Dorsolateral prefrontal cortex (tissue), 122 donors: ENCODE measurements at places on chromosomes 4 and X.

- DNase-seq: no peak
Measured at GRCh38 chr4:174654634-174655033, 132.3 kb upstream of the HPGD start.

DNA sequence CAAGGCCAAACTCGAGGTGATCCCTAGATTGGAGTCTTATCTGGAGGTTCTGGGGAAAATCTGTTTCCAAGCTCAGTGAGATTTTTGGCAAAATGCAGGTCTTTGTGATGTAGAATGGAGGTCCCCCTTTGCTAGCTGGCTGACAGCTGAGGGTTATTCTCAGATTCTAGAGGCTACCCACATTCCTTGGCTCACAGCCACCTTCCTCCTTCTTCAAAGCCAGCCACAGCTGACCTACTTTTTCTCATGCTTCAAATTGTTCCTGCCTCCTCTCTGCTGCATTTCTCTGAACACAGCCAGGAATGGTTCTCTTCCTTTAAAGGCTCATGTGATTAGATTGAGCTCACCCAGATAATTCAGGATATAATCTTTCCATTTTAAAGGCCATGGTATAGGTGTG lies 86.9 kb downstream of the VCX3A start:
- peak; percentile 24 for DNase-seq

DNA sequence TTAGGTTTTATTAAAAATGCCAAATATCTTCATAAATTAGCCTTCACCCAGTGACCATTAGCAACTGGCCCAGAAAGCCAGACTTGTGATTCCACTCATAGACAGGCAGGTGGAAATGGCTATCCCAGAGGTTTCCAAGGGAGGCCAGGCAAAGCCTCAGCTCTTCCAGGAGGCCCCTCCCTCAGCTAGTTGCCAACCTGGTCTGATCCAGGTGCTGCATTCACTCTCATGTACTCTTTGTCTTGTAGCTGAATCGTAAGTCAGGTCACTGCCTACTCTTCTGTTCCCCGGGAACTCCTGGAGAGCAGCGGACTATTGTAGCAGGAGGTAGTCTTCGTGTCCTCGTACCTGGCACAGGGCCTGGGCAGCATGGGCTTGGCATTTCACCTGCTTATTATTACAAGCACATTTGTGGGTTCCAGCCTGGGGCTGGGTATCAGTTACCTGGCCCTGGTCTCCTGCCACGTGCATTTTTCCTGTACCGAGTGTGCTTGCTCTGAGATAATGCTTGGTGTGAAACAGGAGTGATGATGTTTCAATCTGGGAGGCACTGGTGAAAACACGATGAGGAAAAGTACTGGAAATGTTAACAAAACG lies 101.6 kb downstream of the FAM193A start:
- DNase-seq: no peak

- DNase-seq: no peak
Measured at GRCh38 chrX:123013141-123013540, 170.9 kb upstream of the GRIA3 start.

- DNase-seq: peak; percentile 31
Measured at GRCh38 chrX:123833387-123833786, 26.5 kb upstream of the XIAP start.

DNA sequence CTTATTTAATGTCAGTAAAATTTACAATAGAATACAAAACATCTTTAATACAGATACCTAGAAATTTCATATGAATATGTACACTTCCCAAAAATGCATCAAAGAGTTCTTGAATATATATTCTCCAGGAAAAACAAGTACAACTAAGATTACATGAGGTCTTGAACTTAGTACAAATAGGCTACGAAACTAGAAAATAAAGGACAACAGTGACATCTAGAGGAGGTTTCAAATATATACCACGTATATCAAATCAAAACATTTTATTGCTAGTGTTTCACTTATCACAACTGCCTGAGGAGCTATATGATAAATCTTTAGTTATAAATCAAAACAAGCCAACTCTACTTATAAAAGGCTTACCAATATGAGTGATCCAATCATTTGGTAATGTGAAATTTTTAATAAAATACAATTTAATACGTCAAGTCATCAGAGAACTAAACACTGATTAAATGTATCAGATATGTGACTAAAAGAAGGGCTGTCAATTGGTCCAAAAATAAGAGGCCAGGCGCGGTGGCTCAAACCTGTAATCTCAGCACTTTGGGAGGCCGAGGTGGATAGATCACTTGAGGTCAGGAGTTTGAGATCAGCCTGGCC lies 36.6 kb downstream of the ANAPC10 start:
- no peak for DNase-seq

DNA sequence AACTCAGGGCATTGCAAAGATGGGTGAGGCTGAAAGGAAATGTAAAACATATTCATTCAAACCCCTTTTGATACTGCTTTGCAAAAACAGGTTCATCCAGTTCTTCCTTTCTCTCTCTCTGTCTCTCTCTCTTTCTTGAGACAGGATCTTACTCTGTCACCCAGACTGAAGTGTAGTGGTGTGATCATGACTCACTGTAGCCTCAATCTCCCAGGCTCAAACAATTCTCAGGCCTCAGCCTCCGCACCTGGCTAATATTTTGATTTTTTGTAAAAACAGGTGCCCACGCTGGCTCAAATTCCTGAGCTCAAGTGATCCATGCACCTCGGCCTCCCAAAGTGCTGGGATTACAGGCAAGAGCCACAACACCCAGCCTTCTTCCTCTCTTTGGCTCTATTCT lies 15.6 kb upstream of the DCHS2 start:
- no peak for DNase-seq

DNA sequence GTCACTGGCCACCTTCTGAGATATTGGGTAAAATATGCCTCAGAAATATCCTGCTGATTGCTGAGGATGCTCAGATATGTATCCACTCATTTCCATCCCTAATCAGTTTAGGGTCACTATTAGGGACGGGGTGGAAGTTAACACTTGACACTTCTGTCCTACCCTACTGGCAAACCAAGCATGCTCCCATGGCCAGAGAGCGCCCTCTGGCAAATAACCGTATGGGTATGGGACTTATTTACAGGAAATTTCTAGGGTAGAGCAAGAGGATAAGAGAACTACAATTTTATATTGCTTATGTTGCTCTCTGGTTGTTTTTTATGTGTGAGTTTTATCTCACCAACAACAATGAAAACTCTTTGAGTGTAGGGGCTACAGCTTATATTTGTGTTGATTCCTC lies 86.8 kb upstream of the TSPAN7 start:
- no peak for DNase-seq

GRCh38 chrX:134758652-134759051 lies 100.4 kb upstream of the PLAC1 start:
- no peak for DNase-seq

DNA sequence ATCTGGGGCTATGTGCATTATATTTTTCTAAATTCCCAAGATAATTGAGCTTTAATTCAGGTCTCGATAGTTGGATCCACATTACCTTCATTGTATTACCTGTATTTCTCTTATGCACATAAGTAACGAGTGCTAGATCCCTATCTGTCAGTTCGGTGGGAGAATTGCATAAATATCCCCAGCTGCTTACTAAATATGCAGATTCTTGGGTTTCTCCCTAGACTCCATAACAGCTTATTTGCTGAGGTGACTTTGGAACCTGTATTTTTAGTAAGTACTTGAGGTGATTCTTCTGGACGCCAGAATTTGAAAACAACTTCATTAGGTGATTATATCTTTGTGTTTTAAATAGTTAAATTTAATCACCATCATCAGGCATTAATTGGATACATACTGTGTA lies 15.0 kb downstream of the UGT8 start:
- no peak for DNase-seq

DNA sequence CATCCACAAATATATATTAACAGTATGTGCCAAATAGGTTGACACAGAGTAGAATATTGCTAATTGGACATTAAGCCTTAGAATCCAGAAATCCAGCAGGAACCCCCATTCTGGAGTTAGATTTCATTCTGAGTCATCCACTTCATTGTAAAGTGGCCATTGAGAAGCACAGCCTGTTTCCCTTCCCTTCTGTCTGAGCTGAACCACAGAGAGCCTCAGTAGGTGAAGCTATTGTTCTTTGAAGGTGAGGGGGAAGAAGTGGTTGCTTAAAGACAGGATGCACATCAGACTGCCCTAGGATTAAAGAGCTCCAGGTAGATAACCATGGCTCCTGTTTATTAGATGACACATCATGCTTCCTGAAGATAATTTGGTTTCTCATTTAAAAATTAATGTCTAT lies 30.6 kb upstream of the MCF2 start:
- no peak for DNase-seq

DNA sequence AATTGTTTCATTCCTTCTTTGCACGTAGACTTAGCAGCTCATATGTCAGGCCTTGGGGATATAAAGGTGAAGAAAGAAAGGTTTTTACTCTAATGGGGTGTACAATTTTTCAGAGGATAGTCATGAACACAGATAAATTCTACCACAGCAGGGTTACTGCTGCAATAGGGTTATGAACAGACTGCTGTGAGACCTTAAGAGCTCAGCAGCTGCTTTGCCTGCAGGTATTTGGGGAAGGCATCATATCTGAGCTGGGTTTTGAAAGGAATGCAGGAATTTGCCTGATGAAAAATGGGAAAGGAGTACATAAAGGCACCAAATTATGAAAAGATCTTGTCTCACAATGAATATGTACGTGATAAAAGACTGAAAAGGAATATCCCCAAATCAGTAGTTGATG lies 128.9 kb downstream of the CEP135 start:
- no peak for DNase-seq

- DNase-seq: no peak
Measured at GRCh38 chrX:56569378-56570057, 6.1 kb downstream of the UBQLN2 start.

DNA sequence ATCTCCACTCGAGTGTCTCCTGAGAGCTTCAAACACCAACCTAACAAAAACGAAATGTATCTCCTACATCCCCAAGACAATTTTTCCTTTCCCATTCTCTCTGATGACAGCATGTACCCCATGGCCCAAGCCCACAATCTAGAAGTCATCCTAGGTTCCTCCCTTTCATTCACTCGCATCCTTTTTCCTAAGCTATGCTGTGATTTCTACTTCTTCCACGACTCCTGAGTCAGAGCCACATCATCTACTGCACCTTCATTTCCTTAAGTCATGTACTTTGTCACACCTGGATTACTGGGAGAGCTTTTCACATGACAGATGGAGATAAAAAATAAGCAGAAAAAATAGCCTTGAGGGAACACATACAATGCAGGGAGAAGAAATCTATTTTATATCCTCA lies 20.1 kb downstream of the C4orf36 start:
- no peak for DNase-seq

DNA sequence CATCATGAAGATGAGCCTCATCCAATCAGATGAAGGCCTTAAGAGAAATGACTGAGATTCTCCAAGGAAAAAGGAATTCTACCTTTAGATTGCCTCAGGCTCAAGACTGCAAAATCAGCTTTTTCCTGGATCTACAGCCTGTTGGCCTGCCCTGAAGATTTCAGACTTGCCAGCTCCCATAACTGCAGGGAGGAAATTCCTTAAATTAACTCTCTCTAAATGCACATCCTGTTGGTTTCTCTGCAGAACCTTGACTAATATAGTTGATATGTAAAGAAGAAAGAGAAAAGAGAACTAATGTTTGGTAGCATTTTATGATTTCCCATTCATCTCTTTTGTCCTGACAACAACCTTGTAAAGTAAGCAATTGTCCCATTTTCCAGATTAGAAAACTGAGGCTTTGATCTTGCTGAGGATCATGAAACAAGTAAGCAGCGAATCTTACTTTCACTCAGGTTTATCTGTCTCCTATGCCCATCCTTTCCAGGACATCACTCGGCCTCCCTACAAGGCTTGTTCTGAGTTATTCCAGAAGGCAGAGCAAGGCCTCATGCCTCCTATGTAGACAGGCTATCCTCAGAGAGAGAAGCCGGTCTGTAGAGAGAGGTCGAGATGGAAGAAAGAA lies 115.0 kb upstream of the LDB2 start:
- DNase-seq: no peak

GRCh38 chrX:112802541-112802940 lies 38.1 kb downstream of the AMOT start:
- no peak for DNase-seq

DNA sequence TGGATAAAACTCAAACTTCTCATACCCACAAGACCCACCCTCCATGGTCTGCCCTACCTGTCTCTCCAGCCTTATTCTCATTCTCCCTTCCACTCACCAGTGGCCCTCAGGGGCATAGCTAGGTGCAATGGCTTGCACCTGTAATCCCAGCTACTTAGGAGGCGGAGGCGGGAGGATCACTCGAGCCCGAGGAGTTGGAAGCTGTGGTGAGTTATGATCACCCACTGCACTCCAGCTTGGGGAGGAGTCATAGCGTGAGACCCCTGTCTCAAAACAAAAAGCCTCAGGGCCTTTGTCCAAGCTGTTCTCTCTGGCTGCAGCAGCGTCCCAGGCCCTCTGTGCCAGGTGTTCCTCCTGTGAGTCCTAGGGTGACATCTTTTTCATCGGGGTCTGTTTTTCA lies 16.5 kb downstream of the TKTL1 start:
- DNase-seq: no peak

GRCh38 chr4:85829276-85830051 lies 354.5 kb downstream of the ARHGAP24 start:
- no peak for DNase-seq

- DNase-seq: no peak
Measured at GRCh38 chr4:25146076-25146475, 14.2 kb downstream of the SEPSECS start.

GRCh38 chrX:129704491-129704890 lies 34.3 kb upstream of the XPNPEP2 start:
- DNase-seq: no peak

DNA sequence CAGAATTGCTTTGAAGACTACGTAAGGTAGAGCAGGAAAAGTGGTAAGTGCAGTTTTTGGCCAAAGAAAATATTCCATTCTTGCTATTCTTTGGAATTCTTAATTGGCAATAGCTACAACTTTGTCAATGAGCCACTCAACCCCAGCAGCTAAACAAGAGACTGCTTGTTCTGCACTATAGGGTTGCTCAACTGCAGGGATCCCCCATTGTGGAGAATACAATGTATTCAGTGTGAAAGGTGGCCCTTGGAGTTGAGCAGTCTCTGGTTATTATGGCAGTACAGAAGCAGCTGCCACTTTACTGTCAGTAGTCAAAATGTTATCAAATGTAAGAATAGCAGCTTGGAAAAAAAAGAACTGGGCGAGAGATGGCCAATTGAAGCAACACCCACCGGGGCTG lies 808.7 kb downstream of the CENPC start:
- DNase-seq: no peak

- DNase-seq: no peak
Measured at GRCh38 chr4:128450326-128451120, 162.9 kb upstream of the PGRMC2 start.

DNA sequence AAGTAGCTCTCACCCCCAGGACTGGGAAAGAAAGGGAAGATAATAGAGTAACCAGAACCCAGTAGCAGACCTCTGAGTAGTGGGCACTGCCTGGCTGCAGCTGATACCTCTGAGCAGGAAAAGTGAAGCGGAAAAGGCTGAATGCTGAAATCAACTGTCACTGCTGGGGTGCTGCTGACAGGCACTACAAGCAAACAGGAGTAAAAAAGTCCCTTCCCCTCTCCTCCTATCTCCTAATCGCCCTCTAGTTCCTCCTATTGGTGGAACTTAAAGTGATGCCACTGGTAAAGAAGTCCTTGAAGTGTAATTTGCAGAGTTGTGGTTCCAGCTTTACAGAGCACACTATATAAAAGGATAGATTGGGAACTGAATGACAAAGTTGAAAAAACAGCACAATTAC lies 32.8 kb upstream of the GLRB start:
- DNase-seq: no peak

GRCh38 chr4:119479835-119480234 lies 148.8 kb downstream of the PDE5A start:
- DNase-seq: no peak

- DNase-seq: no peak
Measured at GRCh38 chr4:152234571-152234970, 301.3 kb downstream of the FBXW7 start.

- no peak for DNase-seq
Measured at GRCh38 chrX:23066588-23067281, 67.0 kb downstream of the DDX53 start.
